ENCODE measurements at places on chromosomes 11 and 22. TPM values are rescaled to one million over a fixed set of nuclear protein-coding genes. Genes with fewer than 3 reads are reported as not detected.

The CHRM1 gene
- total RNA-seq = not detected

The POU2AF2 gene
- total RNA-seq = not detected

The RCOR2 gene
- total RNA-seq = 0.40 TPM

The TRIM49 gene
- total RNA-seq = not detected

The RASGRP2 gene
- 293 TPM for total RNA-seq

The CCDC15 gene
- total RNA-seq = 9.0 TPM

The SCGB1D4 gene
- total RNA-seq = not detected

The TPBGL gene
- total RNA-seq = not detected

The TIMP3 gene
- total RNA-seq = not detected

The CCDC89 gene
- 0.60 TPM for total RNA-seq

The CSF2RB gene
- total RNA-seq = 0.58 TPM

The NPAS4 gene
- total RNA-seq = 0.52 TPM

The FREY1 gene
- total RNA-seq = 3.9 TPM

The SCGB1A1 gene
- total RNA-seq = not detected

The BBOX1 gene
- total RNA-seq = not detected

The ZNF202 gene
- total RNA-seq = 13.7 TPM

The FOLR1 gene
- total RNA-seq = not detected

The SPI1 gene
- total RNA-seq = not detected

The DAGLA gene
- 0.44 TPM for total RNA-seq

The OR4D5 gene
- total RNA-seq = not detected

The GRIA4 gene
- total RNA-seq = not detected

The PPP1R14B gene
- 86.0 TPM for total RNA-seq

The RIMBP3C gene
- not detected for total RNA-seq

The NLRP6 gene
- 5.5 TPM for total RNA-seq

The FXYD2 gene
- 1.3 TPM for total RNA-seq

The SHANK3 gene
- total RNA-seq = 0.02 TPM

The OR4X2 gene
- not detected for total RNA-seq

The OOSP1 gene
- total RNA-seq = not detected

The FOLR3 gene
- total RNA-seq = not detected

The SDHD gene
- 97.1 TPM for total RNA-seq

The MN1 gene
- total RNA-seq = 0.10 TPM

The ART1 gene
- not detected for total RNA-seq

The JAM3 gene
- 4.8 TPM for total RNA-seq

The MAPK8IP2 gene
- total RNA-seq = 0.37 TPM

The LRP5 gene
- 32.7 TPM for total RNA-seq

The SLC22A12 gene
- not detected for total RNA-seq

The IL18BP gene
- 15.3 TPM for total RNA-seq

The CABP4 gene
- 1.3 TPM for total RNA-seq

The EXT2 gene
- total RNA-seq = 26.7 TPM

The OR2AG2 gene
- not detected for total RNA-seq

The SLC22A8 gene
- total RNA-seq = not detected

The ALDH3B2 gene
- total RNA-seq = not detected

The SAA1 gene
- not detected for total RNA-seq

The SSTR3 gene
- 10.1 TPM for total RNA-seq

The CST6 gene
- total RNA-seq = not detected

The OR8G5 gene
- total RNA-seq = not detected

The PTDSS2 gene
- total RNA-seq = 25.2 TPM

The PKDREJ gene
- not detected for total RNA-seq

The TYMP gene
- total RNA-seq = 92.2 TPM

The OR9I1 gene
- total RNA-seq = not detected

The MLC1 gene
- 0.25 TPM for total RNA-seq

The TRIM29 gene
- total RNA-seq = not detected

The CRY2 gene
- 26.3 TPM for total RNA-seq

The C1QTNF5 gene
- total RNA-seq = not detected

The FAM180B gene
- total RNA-seq = not detected
